COLO829 (cell line): ENCODE measurements at places on chromosomes 4 and X.
A peak's percentile ranks its signal among the peaks of the same experiment; 100 is the strongest.

- no peak for DNase-seq
Measured at GRCh38 chrX:150361070-150361776, 1.9 kb upstream of the MAMLD1 start.

- DNase-seq, result no peak
Measured at GRCh38 chrX:25158635-25159034, 142.9 kb upstream of the ARX start.

GRCh38 chr4:79625361-79625760, 217.3 kb upstream of the GK2 start:
- no peak for DNase-seq

DNA sequence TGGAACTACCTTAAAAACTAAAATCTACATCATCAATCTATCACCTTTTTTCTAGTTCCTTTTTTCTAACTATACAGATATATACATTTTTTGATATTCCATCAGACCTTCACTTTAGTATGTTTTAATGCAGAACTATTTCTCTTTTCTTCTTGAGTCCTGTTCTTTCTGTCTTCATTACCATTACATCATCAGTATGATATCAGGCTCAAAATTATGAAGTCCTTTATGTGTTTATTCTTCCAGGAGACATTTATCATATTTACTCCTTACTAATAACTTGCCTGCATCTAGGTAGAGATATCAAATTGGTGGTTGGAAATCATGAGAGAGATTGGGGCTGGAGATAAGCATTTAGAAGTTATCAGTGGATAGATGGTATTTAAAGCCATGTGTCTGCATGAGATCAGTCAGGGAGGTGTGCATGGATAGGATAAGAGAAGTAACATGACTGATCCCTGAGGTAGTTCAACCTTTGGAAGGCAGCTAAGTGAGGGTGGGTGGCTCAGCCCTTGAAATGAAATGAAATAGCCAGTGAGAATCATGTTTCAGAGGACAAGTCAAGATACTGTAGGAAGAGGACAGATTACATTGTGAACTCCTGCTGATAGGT, 43.1 kb downstream of the MRPL1 start:
- no peak for DNase-seq

DNA sequence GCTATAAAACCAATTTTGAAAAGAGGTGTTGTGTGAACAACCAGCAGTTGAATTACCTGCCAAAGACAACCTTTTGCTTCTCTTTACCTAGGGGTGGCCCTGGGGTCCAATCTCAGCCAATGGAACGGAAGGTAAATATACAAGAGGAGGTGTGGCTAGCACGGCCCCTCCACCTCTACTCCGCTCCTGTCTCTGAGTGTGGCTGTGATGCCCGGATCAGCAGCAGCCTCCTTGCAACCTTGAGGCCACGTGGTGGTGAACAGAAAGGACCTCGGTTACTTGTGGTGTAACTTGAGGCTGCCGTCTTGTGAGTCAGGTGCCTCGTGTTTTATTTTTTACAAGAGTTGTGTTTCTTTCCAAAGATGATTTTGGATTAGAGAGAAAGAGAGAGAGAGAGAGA, 121.5 kb upstream of the PPP2R3B start:
- no peak for DNase-seq

- DNase-seq, result no peak
Measured at GRCh38 chr4:121457278-121457875, 76.6 kb upstream of the QRFPR start.

DNA sequence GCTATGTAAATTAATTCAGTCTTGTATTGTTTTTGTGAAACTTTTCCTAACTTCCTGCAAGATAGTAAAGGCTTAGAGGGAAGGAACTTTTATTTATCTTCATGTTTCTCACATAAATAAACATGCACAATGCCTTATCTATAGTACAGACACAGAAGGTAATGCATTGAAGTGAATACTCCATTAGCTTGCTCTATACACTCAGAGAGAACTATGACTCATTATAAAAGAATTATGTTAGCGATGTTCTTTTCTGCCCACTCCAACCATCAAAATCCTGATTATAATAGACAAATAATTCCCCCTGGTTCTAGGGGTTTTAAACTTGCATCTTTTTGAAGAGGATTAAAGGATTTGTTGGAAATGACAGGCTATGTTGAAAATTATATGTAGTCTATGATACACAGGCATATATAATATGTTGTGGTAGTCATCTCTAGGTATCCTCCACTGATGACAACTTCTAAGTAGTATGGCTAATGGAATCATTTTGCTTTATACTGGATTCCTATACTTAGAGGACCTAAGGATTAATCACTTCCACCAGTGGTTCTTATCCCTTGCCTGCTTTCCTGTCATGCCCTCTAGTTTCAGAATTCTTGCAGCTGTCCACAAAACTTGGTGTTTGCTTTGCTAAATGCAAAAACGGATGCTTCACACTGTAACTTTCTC, 115.7 kb downstream of the NDST4 start:
- peak; percentile 57 for DNase-seq

GRCh38 chrX:34275699-34276098, 143.6 kb upstream of the FAM47A start:
- DNase-seq, result no peak

DNA sequence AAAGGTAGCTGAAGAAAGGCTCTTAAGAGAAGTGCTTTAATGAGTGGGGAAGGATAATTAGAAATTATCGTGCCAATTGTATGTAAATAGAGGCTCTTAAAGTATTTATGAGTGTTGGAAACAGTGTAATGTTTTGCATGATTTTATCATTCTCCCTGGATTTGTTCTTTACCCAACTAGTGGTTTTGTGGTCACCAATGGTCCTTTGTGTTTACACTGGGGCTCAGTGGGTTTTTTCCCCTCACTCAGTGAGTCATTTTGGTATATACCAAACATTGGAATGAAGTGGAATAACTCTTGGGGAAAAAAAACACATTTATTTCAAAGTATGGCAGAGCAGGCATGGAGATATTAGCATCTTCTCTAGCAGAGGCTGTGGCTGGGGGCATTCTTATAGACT, 20.8 kb upstream of the LGI2 start:
- DNase-seq, result no peak

GRCh38 chr4:48623182-48623780, 133.2 kb downstream of the ZAR1 start:
- DNase-seq, result no peak

DNA sequence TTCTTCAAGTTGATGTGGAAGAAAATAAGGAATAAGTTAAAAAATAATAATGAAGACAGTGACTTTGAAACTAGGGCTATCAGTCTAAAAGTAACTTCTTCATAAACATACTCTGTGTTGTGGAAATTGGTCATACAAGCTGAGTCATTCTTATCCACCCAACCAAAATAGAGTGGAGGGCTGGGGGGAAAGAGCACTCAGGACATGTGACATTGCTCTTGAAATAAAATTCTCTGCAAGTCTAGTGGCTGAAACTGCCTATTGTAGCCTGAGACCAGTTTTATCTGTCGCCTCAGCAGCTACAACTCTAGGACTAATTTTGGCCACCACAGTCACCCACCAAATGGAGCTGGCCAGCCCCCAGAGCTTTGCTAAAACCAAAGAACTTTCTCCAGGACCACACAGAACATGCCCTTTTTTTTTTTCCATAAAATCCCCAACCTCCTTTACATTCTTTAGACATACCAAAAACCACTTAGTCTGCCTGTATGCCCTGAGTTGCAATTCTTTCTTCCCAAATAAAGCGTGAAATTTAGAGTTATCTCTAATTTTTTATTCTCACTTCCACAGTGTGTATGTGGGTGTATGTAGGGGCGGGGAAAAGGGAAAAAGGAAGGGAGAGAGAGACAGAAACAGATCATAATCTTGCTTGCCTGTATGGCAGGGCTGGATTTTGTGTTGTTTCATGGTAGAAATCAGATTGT, 23.0 kb upstream of the SLC25A4 start:
- DNase-seq, result no peak

GRCh38 chrX:68834371-68835103, 5.7 kb downstream of the EFNB1 start:
- no peak for DNase-seq

GRCh38 chr4:131584587-131584986, 1564.5 kb upstream of the PCDH10 start:
- no peak for DNase-seq

- peak; percentile 84 for DNase-seq
Measured at GRCh38 chrX:42119076-42119475, 195.7 kb upstream of the CASK start.

DNA sequence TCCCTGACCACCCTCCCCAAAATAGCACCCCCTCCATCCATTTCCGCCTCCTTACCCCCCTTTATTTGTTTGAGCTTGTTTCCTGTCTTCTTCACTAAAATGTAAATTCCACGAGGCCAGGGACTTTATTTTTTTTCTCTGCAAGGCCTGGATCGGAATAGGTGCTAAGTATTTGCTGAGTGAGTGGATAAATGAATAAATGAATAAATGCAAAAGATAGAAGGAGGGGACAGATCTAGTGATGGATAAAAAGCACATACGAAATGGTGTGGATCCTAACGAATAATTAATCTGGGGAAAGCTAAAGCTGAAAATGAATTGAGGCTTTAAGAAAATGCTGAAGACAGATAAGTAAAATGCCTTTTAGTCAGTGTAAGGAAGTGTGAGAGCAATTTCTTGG, 12.2 kb downstream of the CETN2 start:
- no peak for DNase-seq

- DNase-seq, result no peak
Measured at GRCh38 chr4:188811121-188811520, 671.9 kb downstream of the TRIML1 start.

DNA sequence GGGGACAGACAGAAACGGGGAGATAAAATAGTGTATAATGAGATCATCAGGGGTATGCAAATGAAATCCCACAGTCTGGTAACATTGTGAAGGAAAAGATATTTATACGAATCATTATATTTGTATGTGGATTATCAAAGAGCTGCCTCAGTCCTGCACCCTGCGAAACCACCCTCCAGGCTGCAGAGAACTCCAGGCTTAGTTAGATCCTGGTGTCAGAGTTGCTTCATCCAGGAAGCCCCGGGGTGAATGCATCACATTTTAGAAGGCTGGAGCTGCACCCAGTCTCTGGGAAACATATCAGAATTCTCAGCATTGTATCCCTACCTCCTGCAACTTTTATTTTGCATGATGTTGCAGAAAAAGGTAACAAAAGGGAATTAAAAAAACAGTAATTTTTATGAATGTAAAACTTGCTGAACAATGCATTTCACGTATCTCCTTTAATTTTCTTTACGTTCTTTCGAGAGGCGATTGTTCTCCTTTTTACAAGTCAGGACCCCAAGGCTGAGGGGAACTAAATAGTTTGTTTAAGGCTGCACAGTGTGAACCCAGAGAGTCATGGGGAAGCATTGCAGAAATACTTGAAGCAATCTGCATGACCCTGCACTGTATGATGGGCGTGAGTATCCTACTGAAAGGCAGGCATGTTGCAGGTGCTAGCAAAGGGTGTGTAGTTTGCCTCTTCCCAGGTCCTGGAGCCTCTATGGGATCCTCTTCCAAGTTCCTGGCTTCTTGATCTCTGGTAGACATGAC, 299.5 kb upstream of the CLNK start:
- DNase-seq, result no peak

GRCh38 chr4:130338851-130339250, 1242.9 kb downstream of the C4orf33 start:
- DNase-seq, result no peak

GRCh38 chr4:15021946-15022345, 19.7 kb downstream of the CPEB2 start:
- DNase-seq, result no peak

DNA sequence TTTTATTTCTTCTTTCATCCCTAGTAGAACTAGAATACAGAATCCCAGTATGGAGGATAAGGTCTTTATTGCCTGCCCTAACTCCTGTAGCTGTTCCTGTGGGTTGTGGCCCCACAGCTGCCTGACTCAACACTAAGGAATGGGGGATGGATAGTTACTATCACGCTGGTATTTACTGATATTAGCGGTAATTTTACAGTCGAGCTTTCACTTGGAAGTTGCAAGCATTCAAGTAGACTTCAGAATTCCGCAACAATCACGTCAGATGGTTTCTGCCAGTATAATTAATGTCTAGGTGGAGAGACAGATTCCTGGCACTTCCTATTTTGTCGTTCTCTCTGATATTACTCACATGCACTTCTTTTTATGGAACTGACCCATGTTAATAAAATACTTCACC, 489.8 kb downstream of the PABPC4L start:
- DNase-seq, result peak; percentile 9

- DNase-seq, result no peak
Measured at GRCh38 chr4:105198541-105198940, 51.9 kb downstream of the TET2 start.

DNA sequence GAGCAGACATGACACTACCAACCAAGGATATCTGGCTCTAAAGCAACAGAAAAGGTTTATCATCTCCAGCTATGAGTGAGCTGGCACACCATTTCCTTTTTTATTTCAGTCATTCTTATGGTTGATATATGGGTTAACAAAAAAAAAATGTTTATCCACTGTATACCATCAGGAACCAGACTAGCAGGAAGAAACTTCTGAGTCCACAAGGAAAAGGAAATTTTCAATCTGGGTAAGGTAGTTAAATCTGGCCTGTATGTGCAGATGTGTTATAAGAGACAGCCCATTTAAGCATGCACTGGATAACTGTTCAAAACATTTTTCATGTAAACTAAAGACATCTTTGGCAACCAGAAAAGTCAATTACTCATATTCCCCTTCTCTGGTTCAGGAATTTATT, 35.0 kb downstream of the AMMECR1 start:
- no peak for DNase-seq
